ENCODE measurements at places on chromosomes 7 and 10.
A peak's percentile ranks its signal among the peaks of the same experiment; 100 is the strongest.

DNA sequence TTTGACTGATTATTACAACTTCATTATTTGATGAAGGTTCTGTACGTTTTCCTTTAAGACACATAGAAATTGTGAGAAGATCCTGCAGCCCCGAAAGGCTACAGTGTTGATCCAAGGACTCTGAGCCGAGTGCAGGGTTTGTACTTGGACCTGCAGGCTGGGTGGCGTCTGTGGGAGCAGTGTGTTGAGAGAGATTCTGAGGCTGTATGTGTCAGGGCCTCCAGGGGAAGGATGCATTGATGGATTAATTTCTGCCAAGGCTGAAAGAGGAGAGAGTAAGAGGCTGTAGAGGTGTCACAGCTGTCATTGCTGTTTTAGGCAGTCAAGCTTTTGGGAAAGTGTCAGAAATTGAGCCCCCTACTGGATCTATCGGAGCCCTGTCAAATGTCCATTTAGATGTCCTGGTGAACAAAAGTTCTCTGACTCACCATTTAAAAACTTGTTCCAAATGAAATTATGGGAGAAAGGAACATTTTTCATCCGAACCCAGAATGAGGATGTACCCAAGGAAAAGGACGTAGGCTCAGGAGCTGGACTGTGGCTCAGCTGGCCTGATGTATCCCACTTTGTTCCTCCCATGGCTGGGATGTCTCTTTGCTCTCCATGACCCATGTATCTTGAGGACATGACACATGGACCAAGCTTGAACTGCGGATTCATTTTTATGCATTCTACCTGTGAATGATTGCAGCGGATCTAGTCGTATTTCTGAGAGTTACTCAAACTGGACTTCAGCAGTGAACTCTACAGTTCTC, 102.2 kb downstream of the TCF7L2 start:
- no peak for DNase-seq

- no peak for DNase-seq
These were observed 23.1 kb downstream of the PLPP4 start for GRCh38 chr10:120480065-120480600.

DNA sequence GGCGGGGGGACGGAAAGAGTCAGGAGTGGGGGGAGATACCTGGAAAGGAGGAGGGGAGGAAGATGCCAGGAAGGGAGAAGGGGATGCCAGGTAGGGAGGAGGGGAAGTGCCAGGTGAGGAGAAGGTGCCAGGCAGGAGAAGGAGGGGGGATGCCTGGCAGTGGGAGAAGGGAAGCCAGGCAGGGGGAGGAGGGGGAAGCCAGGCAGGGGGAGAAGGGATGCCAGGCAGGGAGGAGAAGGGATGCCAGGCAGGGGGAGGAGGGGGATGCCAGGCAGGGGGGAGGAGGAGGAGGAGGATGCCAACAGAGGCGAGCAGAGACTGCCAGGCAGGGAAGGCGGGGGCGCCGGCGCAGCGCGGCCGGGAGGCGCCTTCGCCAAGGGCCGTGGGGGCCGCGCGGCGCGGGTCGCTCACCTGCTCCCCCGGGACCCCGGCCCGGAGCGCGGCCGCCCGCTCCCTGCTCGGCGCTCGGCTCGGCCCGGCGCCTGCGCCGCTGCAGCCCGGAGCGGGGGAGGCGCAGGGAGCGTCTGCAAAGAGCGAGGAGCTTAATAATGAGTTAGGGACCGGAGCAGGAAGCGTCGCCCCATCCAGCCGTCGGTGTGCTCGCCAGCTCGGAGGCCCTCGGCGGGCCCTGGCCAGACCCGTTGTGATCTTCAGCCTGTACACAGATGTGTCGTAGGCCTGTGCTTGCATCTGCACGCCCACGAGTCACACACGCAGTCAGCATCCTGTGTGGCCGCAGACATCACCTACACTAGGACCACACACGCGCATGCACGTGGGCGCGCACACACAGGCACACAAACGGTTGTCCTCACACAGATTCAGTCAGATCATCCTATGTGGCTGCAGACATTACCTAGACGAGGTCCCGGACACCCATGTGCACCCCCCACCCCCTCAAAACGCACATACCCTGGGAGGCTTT, 28.4 kb upstream of the SMARCD3 start:
- peak; percentile 39 for DNase-seq

DNA sequence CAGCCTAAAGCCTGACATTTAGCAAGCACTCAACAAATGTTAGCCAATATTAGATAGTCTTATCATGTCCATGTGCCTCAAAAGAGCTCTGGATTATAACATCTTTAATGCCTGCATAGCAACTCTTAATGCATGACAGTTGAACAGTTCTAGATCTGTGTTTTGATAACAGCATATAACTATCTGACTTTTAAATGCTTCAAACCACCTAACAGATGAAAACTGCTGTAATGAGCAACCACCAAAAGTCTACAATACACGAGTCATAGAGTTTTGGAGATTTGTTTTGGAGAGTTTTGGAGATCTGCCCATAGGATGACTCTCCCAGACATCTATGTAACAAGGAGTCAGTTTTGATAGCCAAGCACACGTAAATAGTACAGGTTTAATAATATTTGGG, 227.3 kb downstream of the TWIST1 start:
- DNase-seq: no peak

GRCh38 chr10:34816501-34817002, 1.5 kb upstream of the PARD3 start:
- no peak for DNase-seq

GRCh38 chr7:128021366-128021765, 9.9 kb downstream of the LRRC4 start:
- no peak for DNase-seq

- no peak for DNase-seq
These were observed 8.8 kb downstream of the TM9SF3 start for GRCh38 chr10:96578022-96578421.

DNA sequence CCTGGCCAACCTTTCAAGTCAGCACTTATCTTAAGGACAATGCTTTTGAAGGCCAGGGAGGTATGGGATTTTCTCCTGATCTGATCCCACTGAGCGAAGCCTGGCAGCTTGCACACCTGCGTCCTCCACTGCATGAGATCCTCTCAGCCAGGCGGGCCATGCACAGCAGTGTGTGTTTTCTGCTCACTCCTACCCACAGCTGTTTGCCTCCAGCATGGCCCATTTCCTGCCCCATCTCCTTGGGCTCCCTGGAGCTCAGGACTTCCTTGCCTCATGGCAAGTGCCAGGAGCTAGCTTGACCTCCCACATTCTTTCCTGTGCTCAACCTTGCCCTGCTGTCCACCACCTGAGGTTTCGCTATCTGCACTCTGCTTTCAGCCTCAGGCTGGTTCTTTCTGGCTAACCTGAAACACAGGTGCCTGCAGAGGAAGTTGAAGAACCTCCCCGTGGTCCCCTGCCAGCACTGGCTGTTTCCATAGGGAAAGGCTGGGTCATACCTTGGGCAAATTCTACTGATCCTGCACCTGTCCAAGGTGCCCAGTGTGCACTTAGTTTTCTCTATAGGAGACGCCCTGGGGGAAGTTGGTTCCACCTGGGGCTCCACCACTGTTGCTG, 43.9 kb upstream of the EEPD1 start:
- no peak for DNase-seq

GRCh38 chr10:52617346-52617745, 155.2 kb downstream of the MBL2 start:
- DNase-seq: no peak

- no peak for DNase-seq
These were observed 19.2 kb downstream of the ELFN1 start for GRCh38 chr7:1689311-1689710.

GRCh38 chr7:76233538-76234281, 32.0 kb downstream of the SRRM3 start:
- no peak for DNase-seq

DNA sequence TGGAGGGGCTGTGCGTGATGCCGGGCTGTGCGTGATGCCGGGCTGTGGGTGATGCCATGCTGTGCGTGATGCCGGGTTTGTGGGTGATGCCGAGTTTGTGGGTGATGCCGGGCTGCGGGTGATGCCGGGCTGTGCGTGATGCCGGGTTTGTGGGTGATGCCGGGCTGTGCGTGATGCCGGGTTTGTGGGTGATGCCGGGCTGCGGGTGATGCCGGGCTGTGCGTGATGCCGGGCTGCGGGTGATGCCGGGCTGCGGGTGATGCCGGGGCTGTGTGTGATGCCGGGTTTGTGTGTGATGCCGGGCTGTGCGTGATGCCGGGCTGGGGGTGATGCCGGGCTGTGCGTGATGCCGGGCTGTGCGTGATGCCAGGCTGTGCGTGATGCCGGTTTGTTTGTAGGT, 128.9 kb downstream of the FAM53B start:
- no peak for DNase-seq

- DNase-seq: no peak
These were observed 44.1 kb downstream of the RNF32 start for GRCh38 chr7:156684661-156685060.

- DNase-seq: no peak
These were observed 214.1 kb downstream of the HERPUD2 start for GRCh38 chr7:35480806-35481205.

DNA sequence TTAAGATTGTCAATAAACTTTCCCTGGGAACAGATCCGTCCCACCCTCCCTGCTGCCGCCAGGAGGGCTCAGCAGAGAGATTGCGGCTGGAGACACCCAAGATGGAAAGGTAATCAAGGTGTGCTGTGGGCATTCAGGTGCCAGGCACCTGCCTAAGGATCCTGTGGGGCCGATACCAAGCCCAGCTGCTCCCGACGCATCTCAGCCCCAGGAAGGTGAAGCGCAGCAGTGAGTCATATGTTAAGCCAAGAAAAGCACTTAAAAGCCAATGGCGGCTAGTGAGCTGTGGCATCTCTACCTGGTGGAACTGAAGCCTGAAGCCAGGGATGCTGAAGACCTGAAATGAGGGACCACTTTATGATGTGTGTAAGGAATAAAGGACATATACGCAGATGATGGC, 6.1 kb downstream of the WDR86 start:
- DNase-seq: no peak

DNA sequence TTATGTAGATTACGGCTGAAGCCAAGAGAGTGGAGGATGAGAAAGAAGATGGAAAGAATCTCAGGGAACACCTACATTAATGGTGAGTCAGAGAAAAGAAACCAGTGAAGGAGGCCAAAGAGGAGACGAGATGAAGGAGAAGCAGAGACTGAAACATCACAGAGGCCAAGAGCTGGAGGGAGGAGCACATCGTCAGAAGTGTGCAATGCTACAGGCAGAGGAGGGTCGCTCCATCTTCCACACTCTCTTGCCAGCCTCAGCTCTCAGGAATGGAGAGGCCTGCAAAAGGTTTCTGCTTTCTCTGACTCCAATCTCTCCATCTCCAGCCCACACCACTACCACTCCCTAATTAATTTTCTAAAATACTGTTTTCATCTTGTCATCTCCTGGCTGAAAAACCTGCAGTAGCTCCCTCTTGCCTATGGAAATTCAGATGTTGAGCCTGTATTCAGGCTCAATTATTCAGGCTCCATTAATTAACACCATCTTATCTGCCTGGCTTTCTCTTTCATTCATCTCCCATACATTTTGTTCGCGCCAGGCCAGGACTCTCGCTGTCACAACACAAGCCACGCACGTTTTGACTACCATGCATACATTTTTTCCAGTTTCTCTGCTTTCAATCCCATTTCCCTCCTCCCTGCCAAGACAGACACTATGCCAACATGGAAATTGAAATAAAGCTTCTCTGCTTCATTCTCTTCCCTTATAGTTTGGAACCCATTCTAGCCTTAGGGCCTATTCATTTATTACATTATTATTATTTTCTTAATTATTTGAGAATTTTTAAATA, 165.8 kb downstream of the INHBA start:
- DNase-seq: no peak

DNA sequence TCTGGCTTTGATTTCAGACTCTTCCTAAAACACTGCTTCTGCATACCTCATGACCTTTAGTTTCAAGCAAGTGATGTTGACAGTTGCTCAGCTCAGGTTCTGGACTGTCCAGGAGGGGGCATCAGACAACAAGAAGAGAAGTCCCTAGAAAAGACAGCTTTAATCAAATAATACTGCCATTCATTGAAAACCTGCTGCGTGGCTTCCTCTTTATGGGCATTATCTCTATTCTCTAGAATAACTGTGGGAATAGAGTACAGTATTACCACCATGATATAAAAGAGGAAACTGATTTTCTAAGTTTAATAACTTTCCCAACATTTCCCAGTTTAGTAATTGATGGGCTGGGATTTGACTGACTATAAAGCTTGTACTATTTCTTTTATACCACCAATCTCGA, 170.4 kb downstream of the SNX13 start:
- DNase-seq: peak; percentile 6

DNA sequence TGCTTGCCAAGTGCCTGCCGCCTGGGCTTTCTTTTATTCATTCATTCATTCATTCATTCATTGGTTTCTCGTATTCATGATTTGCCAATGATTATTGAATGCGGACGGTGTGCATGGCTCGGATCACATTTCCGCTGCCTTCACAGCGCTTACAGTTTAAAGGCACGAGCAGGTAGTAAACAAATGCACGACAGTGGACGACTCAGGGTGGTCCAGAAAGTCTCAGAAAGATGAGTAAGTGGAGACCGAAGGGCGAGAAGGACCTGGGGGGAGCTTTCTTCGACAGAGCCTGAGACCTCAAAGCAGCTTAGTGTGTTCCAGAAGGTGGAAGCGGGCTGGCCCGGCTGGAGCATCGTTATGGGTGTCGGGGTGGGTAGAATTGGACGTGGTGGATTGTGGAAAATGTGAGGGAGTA, 506 bp downstream of the MCM10 start:
- no peak for DNase-seq

- DNase-seq: no peak
These were observed 167.2 kb downstream of the AKR1D1 start for GRCh38 chr7:138243430-138243829.

GRCh38 chr7:63073736-63074135, 924.9 kb upstream of the ZNF722 start:
- DNase-seq: no peak

DNA sequence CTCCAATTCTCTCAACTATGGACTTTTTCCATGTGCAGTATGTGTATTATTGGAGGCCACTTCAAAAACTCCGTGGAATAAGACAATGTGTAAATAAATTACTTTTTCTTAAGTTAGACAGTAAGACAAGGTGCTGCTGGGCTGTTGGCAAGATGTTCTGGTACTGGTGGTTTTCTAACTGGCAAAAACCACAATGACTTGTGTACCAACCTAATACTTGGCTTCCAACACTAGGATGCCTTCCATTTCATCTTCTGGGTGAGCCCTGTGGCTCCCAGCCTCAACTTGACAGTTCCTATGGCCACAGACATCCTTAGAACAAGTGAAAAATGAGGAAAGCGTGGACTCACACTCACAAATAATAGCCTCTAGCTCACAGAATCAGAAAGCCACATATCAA, 77.0 kb downstream of the OSBPL3 start:
- no peak for DNase-seq

- DNase-seq: no peak
These were observed 602.2 kb downstream of the LRMDA start for GRCh38 chr10:76033457-76034196.

- DNase-seq: no peak
These were observed 341.2 kb upstream of the STEAP1 start for GRCh38 chr7:89813081-89813480.

DNA sequence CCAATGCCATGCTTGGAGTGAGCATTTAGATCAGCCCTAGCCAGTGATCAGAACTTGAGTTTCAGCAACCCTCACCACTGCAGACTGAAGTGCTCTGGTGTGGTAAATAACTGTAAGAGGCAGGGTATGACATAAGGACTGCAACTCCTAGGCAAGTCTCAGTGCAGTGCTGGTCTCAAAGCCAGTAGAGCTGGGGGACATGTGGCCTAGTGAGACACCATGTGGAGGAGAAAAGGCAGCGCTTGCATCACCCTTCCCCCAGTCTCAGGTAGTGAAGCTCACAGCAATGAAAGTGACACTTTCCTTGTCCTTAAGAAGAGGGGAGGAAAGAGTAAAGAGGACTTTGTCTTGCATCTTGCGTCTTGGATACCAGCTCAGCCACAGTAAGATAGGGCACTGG, 386.8 kb upstream of the POT1 start:
- DNase-seq: no peak

GRCh38 chr10:91579329-91579985, 53.4 kb downstream of the PPP1R3C start:
- no peak for DNase-seq

All from stimulated activated CD4-positive, alpha-beta T cell treated with anti-CD3 and anti-CD28 coated beads, Interleukin-2, amount 100 ng/mL, for 4 hours (primary cell).